ENCODE measurements at places on chromosomes 7 and 10.

GRCh38 chr7:22404421-22405023 lies 47.6 kb upstream of the RAPGEF5 start:
- no peak for DNase-seq

GRCh38 chr7:37973915-37974314 lies 53.5 kb downstream of the EPDR1 start:
- no peak for DNase-seq

GRCh38 chr10:132861884-132862461 lies 76.0 kb upstream of the NKX6-2 start:
- no peak for DNase-seq

- DNase-seq: no peak
These were observed 11.3 kb upstream of the LAMB1 start for GRCh38 chr7:108014215-108014614.

GRCh38 chr7:129609666-129610065 lies 1.9 kb upstream of the NRF1 start:
- DNase-seq: no peak

DNA sequence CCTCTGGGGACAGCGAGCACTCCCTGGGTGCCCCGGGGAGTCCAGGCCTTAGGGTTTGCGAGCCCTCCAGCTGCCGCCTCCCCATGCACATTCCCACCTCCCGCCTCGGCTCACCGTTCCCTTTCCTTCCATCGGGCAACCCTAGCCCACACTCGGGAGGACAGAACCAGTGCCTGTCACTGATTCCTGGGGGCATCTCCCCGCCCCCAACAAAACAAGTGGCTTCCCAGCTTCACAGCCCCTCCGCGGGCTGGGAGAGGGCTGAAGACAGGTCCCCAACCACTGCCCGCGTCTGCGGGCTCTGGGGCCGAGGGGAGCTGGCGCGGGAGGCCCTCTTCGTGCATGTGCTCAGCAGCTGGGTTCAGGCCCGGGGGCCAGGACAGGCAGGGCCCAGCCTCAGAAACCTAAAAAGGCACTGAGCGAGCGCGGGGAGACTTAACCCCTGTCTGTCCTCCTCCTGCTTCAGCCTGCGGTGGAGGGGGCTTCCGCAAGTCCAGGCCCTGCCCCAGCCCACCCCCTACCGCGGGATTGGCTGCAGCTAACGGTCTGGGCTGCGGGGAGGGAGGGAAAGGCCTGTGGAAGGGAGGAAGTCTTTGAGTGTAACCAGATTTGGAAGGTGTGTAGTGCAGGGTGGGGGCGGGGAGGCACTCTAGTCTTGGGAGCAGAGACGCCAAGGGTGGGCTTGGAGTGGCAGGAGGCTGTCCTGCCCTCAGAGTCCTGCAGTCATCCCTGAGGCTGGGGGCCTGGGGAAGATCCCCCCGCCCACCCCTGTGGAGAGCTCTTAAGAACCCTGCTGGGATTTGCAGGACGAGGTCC lies 1.2 kb downstream of the FLNC start:
- DNase-seq: peak; percentile 16

- no peak for DNase-seq
These were observed 106.7 kb downstream of the EBF3 start for GRCh38 chr10:129857242-129857960.

DNA sequence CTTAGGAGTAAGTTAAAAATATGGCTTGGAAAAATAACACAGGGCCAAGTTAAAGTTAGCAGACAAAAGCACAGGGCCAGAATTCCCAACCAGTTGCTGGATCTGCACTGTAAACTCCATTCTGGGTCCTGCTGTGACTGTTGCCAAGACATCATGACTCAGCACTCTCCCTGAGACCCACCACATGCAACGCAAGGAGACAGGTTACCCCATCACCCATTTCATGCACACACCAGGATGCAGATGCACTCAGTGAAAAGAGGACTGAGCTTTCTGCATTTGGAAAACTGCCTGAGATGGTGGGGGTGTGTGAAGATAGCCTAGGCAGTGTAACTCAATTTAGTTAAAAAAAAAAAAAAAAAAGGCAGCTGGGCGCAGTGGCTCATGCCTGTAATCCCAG lies 97.6 kb upstream of the ZNF438 start:
- peak; percentile 68 for DNase-seq

DNA sequence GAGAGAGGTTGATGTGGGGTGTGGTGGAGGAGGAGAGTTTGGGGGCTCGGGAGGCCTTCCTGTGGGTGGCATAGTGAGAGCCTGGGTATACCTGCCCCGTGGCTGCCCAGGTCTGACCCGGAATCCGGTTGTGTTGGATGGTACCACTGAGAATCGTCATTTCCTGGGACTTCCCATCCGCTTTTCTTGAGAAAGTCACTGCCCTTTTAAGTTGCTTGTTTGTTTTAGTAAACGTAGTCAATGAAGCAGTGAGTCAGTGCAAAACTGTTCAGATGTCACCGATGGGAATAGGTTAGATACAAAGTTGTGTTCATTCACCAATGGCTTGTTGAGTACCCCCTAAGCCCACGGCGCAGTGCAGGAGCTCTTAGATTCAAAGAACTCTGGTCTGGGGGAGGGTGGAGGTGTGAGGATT lies 285.8 kb downstream of the CAMK1D start:
- no peak for DNase-seq

GRCh38 chr10:8235253-8236027 lies 181.0 kb downstream of the GATA3 start:
- no peak for DNase-seq

DNA sequence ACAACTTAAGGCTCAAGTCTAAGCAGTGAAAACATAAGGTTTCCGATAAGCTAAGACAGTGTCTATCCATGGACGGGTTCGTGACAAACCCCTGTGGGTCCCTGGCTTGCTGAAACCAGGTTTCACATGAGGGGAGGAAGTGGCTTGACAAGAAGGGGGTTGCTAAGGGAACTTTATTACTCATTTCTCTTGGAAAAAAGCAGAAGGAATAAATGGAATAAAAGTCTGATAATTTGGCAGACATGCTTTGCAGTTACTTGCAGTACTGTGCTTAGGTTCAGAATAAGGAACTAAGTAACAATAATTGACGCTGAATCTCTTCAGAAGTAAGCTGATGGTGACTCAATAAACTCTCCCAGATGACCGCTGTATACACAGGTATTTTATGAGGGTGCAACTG lies 34.7 kb downstream of the RBM17 start:
- no peak for DNase-seq
